ENCODE measurements at places on chromosomes 5 and 9. TPM values are rescaled to one million over a fixed set of nuclear protein-coding genes. Genes with fewer than 3 reads are reported as not detected.

The FRMD3 gene
- total RNA-seq = 1.5 TPM

The RFX3 gene
- total RNA-seq = 1.7 TPM

The WDR41 gene
- total RNA-seq = 45.1 TPM

The PCDHGB7 gene
- 0.07 TPM for total RNA-seq

The MEF2C gene
- total RNA-seq = not detected

The BTNL3 gene
- not detected for total RNA-seq

The PPP3R2 gene
- not detected for total RNA-seq

The GHR gene
- not detected for total RNA-seq

The CDH12 gene
- total RNA-seq = not detected

The OGN gene
- total RNA-seq = not detected

The NUTM2F gene
- not detected for total RNA-seq

The LCN1 gene
- not detected for total RNA-seq

The SLC36A2 gene
- total RNA-seq = not detected
